Fibroblast of skin of right biceps (primary cell): ENCODE measurements at places on chromosomes 2 and 18.

DNA sequence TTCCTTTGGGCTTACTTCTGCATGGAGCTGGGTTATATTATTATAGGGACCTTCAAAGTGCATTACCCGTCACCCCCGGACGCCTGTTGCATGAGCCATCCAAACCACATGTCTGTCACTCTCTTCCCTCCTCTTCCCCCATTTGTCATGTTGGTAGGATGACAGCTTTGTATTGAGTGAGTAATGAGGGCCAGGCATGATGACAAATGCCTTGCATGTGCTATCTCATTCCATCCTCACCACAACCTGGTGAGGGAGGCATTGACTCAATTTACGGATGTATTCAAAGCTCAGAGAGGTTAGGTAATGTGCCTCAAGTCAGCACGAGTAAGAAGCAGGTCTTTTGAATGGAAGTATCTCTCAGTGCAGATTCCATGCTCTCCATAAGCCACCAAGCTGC, 510.5 kb upstream of the TNP1 start:
- DNase-seq: peak; percentile 97

DNA sequence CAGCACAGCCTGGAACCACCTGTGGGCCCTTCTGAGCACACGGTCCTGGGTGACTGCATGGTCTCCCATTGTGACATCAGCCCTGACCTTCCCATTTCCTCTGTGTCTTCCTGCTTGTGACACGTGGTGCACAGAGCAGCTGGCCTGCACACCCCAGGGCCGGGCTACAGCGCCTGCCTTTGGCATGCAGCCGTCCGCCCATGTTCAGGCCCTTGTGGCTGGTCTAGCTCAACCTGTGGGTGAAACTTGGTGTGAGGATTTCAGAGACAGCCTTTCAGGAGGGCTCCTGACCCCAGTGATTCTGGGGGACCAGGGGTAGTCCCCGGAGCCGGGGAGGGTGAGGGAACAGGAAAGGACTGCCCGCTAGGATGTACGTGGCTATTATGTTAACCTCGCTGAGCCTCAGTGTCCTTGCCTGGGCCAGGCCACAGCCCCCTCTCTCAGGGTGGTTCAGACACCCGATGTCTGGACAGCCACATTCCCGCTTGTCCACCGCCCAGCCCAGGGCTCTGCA, 284.8 kb upstream of the HS6ST1 start:
- DNase-seq: no peak

DNA sequence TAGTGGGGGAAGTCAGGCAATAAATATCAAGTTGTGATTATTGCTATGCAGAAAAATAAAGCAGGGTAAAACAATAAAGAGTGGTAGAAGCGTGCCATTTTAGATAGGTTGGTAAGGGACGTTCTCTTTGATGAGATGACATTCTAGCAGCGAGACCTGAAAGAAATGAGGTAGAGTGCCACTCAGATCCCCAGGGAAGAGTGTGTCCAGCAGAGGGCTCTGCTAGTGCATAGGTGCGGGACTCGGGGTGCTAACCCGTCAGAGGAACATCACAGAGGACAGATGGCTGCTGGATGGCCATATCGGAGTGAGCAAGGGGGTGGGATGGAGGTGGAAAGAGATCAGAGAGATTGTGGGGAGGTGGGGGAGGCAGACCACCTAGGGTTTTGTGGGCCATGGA, 16.3 kb upstream of the GTF2A1L start:
- peak; percentile 21 for DNase-seq

DNA sequence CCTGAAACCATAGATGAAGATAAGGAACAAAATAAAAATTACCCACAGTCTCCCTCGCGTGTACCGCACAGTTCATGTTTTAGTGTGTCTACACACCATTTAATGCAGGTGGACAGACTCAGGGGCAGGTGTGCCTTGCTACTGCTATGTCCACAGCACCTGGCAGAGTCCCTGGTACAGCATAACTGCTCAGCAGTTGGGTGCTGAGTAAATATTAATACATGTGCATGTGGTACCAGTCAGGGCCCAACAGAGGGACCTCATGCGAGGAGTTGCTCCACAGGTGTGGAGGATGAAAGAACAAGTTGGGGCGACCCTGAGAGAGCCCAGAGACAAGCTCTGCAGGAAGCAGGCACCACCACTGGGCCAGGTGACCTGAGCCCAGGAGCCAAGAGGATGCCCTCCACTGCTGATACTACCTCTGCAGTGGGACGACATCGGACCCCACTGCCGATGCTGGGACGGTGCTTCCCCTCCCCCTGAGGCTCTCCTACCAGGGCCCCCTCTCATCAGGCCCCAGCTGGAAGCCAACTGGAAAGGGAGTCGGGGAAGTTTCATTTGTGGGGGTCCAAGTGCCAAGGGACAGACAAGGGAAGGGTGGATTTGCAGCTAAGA, 100.8 kb downstream of the NEDD4L start:
- no peak for DNase-seq

DNA sequence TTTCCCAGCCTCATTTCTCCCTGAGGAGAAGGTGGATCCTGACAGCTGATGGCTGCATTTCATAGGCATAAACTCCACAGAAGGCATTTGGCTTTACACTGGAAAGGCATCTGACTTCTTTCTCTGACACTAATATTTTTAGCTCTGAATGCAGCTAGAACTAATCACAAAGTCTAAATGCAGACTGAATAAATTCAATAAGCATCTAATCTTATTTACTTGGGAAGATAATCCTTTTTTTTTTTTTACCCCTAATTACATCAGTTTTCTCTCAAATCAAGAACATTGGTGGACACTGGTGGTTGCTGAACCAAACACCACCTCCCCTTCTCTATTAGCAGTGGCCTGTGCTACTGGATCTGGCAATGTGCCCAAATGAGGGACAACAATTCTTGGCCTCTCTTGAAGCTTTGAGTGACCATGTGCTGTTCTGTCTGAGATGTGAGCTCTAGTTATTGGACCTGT, 50.9 kb upstream of the CD226 start:
- no peak for DNase-seq

- no peak for DNase-seq
Observed at GRCh38 chr2:234643407-234643806, 146.5 kb upstream of the ARL4C start.

DNA sequence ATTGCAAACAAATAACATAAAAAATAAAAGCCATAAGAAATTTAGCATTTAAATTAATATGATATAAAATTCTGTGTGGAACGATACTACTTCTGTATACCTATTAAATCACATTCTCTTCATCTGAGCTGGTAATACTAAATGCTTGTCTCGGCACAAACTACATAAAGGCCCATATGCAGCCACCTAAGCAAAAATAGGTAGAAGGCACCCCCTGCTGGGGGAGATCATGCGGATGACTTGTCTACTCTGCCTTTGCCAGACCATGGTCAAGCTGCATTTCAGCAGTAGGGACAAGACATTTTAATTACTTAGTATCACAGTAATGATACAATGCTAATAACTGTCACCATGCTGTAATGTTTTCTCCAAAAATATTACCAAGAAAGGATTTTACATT, 108.0 kb downstream of the CDH19 start:
- peak; percentile 36 for DNase-seq

DNA sequence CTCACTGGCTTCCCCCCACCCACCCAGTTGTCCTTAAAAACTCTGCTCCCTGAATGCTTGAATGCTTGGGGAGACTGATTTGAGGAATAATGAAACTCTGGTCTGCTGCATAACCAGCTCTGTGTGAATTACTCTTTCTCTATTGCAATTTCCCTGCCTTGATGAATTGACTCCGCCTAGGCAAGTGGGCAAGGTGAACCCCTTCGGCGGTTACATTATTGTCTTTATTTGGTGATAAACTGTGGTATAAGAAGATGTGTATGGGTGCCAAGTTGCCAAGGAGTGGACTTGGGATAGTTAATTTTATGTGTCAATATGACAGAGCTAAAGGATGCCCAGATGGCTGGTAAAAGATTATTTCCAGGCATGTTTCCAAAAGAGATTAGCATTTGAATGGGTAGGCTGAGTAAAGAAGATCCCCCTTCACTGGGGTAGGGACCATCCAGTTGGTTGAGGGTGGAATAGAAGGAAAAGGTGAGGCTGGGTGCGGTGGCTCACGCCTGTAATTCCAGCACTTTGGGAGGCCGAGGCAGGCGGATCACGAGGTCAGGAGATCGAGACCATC, 98.5 kb upstream of the HAAO start:
- no peak for DNase-seq

- DNase-seq: peak; percentile 34
Observed at GRCh38 chr2:191539068-191539467, 138.9 kb upstream of the NABP1 start.

DNA sequence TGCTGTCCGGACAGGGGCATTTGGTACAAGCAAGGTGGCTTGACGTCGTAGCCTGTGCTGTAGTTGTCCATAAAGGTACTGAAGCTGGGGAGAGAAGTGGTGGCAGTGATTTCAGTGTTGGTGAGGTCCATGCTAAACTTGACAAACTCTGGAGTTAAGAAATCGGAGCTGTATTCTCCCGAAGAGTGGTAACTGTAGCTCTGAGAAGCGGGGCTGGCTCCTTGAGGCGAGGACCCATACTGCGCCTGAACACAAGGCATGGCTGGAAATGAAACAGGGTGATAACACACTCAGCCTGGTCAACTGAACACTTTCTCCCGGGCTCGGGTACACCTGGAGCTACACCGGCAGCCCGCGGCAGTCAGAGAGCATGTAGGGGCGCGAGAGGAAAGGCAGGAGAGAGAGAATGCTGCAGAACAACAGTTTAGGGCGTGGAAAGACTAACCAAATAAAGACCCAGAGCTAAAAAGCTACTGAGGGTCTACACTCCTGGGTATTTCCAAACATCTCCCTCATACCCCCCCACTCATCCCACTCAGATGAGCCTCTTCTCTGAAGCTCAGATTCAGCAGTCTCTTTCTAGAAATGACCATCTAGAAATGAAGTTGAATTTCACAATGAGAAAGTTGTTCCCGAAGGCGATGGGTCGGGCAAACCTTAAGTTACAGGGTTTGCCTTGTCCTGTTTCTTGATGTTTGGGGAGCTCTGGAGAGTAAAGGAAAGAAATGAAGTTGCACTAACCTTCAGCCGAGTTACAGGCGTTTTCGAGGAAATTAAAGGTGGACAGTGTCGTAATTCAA, 2.4 kb downstream of the NR4A2 start:
- no peak for DNase-seq

GRCh38 chr2:207531032-207531952, 1.5 kb downstream of the CREB1 start:
- peak; percentile 20 for DNase-seq
